NCI-H2227 treated with DMSO at 0.1 percent for 48 hours (cell line): ENCODE measurements at places on chromosomes 3 and 15.

GRCh38 chr15:81293728-81294515 is 30.0 kb downstream of the STARD5 start:
- DNase-seq, result no peak

DNA sequence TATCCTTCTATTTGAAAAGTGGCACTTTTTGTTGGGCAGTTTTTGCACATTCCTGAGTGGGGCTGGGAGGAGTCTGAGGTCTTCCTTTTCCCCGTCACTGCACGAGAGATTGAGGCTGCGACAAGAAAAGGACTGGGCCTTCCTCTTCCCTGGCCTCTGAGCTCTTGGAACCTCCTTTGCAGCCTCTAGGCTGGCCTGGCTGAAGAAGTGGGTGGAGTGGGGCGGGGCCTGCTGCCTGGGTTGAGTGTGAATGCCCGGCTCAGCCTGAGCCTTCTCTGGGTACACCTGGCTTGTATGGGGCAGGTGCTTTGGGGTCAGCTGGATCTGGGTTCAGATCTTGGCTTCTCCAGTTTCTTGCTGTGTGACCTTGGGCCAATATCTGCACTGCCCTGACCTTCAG is 43.1 kb downstream of the PLXNA1 start:
- DNase-seq, result no peak

DNA sequence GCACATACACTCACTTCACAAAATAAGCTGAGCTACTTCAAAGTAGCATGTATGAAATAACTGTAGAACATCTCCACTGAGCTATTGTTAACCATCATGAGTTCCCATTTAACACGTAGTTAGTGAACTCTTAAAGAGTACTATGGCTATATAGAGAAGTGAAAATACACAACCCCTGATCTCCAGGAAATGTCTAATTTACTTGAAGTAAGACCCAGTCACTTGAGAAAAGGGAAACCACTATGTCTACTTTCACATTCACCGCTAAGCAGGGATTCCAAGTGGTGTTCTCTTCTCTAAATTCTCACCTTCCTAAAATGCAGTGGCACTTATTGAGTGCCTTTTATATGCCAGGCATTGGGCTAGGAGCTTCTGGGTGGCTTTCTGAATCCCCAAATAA is 35.0 kb upstream of the COLQ start:
- DNase-seq, result no peak

DNA sequence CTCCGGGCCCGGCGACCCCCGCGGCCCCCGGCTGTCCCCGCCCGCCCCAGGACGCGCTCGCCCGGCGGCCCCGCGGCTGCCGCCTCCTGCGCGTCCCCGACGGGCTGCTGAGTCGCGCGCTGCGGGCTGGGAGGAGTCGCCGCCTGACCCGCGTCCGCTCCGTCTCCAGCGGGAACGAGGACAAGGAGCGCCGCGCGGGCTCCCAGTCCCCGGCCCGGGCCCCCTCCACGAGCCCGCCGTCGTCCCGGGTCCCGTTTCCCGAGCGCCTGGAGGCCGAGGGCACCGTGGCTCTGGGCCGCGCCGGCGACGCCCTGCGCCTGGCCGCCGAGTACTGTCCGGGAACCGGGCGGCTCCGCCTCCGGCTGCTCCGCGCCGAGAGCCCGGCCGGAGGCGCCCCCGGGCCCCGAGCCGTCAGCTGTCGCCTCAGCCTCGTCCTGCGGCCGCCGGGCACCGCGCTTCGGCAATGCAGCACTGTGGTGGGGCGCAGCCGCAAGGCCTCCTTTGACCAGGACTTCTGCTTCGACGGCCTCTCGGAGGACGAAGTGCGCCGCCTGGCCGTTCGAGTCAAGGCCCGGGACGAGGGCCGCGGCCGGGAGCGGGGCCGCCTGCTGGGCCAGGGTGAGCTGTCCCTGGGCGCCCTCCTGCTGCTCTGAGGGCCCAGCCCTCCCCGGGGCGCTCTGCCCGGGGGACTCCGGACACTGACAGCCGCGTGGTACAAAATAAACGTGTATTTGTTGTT is 1.5 kb downstream of the C2CD4A start:
- no peak for DNase-seq

DNA sequence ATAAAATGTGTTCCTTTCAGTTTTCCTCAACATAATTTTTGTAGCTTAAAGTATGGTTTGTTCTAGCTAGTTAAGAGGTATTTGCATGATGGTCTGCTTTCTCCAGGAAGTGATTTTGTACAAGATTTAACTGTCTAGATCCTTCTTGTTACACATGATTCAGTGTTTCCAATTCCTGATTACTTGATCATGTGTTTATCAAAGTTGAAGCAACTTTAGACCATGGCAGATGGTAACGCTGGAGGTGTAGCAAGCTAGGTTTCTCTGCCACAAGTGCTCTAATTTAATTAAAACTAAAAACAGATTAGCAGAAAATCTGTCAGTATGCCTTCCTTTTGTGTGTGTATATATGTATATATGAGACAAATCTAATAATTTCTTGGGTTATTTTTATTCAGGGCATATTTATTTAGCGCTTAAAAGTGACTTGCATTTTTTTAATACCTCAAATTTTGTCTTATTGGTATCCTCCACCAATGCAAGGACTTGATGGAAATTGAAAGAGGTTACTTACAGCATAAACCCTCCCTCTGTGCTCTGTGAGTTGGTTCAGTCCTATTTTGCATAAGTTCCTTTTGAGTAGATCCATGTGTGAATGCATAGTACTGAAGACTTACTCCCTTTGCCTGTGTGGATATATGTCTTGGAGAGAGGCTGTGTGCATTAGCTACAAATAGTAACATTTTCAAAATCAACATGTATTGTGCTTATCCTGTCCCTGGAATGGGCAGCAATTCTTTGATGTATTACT is 157.3 kb upstream of the CGNL1 start:
- no peak for DNase-seq

DNA sequence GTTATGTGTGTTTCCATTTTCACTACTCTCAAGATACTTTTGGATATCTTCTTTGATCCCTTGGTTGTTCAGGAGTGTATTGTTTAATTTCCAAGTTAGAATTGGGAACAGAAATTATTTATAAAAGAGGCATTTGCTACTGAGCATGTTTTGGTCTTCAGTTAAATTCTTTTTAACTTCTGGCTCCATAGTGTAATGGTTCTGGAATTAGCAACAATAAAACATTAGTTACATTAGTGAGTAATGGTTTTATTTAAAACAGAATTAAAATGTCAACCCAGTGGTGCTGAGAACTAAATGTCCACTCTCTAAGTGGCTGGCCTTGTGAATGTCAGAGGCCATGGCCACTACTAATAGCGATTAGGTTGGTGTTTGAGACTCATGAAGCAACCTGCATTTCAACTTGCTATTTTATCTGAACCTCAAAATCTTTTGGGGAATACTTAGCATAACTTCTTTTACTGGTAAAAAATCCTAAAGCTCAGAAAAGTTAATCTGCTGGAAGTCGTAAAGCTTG is 19.5 kb upstream of the MASP1 start:
- no peak for DNase-seq

GRCh38 chr3:44771424-44772098 is 10.0 kb downstream of the KIF15 start:
- no peak for DNase-seq

GRCh38 chr15:100981086-100981485 is 61.9 kb downstream of the LRRK1 start:
- no peak for DNase-seq

DNA sequence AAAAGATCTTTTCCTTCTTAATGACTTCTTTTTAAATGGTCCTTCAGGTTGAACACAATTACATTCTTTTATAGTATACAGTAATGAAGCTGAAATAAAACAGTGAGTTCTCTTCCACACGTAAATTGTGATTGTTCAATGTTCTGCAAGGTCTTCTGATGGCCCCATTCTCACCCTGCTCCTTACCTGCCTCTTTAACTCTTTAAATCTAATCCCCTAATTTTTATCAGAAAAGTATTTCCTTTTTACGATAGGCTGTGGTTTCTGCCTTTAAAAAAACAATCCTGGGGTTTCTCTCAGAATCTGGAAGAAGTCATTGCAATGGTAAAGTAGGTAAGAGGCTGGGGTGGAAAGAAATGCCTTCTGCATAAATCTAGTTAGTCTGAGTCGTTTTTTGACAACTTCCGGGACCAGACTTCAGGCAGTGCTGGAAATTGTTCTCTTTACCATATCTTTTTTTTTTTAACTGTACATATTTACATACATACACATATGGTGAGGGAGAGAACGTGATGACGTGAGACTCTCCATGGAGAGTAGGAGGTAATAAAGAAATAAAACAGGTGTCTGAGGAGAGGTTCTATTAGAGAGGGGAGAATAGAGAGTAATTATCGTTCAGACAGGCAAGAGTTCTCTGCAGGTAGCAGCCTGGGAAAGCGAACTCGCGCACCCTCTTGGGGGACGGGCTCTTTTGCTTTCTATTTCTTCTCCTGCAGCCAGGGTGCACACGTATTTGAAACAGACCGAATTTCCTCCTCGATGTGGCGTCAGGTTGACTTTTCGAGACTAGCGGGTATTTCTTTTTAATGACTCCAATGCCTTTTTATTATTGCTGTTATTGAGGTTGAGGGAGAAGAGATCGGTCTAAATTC is at the start of gene SIDT1:
Gene SIDT1, plus strand, starts transcription at position 730 of the 872 bp plus-strand sequence. CDS start 467 bp downstream, outside the sequence.
- no peak for DNase-seq

GRCh38 chr3:190825386-190826016 is 37.0 kb downstream of the GMNC start:
- no peak for DNase-seq

DNA sequence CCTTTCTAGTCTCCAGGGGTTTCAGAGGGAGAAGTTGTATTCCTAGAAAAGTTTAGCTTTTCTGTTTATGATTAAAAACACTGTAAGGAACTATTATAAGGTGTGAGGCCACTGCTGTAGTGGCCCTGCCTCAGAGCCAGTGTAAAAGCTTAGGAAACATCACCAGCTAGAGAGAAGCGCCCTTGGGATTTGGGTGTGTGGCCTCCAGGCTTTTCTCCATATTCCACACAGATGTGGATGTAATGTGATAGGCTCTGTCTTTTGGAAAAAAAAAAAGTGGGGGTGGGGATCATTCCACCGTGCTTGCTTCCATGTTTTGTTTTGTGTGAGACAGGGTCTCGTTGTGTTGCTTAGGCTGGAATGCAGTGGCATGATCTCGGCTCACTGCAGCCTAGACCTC is 13.9 kb downstream of the SEC61A1 start:
- DNase-seq, result no peak

DNA sequence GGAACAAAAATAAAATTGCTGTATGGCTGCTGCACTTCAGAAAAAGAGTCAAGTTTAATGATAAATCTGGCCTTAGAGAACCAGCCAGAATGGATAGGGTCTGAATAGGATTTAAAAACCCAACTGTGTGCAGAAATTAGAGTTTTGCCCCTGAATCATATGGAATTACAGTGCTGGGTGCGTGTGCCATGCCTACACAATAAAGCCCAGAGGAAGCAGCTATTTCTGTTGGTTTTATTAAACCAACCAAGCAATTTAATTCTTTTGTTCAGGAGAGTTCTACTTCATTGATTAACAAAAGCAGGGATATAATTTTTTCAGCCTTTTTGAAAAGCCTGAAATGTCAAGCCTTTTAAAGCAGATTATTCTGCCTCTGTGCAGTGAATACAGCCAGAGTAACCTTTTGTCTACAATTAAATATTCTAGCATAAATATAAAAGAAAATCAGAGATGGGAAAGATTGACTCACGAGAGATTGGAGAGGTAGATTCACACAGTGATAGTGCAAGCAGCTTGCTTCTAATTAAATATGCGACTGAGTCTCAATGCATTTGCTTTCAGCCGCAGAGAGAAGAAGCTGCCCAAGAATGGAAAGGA is 66.7 kb upstream of the DNAJC19 start:
- peak; percentile 87 for DNase-seq

GRCh38 chr3:12984023-12984823 is 89.0 kb downstream of the IQSEC1 start:
- no peak for DNase-seq

GRCh38 chr3:16423947-16424673 is 89.4 kb downstream of the RFTN1 start:
- no peak for DNase-seq

- no peak for DNase-seq
Measured at GRCh38 chr3:30578986-30579579, 27.3 kb upstream of the TGFBR2 start.

GRCh38 chr3:24440760-24441464 is 53.7 kb downstream of the THRB start:
- no peak for DNase-seq

- DNase-seq, result no peak
Measured at GRCh38 chr15:74620636-74621545, 5.3 kb downstream of the CLK3 start.

DNA sequence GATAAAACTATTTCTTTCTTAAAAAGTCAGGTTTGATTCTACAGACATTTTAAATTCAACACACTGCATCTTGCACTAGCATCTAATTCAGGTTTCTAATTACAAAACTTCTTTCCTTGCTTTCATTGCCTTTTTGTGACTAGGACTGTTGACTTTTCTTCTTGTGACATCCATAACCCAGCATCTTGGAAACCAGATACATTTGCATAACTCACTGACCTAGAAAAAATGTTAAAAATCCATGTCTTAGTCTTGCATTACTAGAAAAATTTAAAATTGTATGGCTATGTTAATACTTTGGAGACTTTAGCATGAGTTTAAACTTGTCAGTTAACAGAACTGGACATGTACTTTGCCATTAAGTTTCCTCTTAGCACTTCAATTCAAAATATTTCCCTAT is 72.7 kb downstream of the DTWD1 start:
- DNase-seq, result no peak

DNA sequence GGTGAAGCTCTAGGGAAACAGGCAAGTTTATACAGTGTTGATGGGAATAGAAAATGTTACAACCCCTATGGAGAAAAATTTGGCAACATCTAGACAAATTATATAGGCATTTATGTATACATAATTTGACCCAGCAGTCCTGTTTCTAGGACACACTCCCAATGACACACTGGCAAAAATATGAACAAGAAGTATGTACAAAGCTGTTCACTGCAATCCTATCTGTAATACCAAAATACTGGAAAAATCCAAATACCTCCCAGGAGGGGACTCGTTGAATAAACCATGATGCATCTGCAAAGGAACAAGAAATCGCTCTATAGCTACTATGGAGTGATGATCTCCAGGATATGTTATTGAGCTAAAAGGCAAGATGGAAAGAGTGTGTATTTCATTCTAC is 8.5 kb downstream of the BFSP2 start:
- DNase-seq, result no peak

GRCh38 chr15:45618813-45619212 is 16.0 kb upstream of the SQOR start:
- DNase-seq, result no peak

GRCh38 chr3:38620236-38620635 is 29.3 kb downstream of the SCN5A start:
- no peak for DNase-seq

DNA sequence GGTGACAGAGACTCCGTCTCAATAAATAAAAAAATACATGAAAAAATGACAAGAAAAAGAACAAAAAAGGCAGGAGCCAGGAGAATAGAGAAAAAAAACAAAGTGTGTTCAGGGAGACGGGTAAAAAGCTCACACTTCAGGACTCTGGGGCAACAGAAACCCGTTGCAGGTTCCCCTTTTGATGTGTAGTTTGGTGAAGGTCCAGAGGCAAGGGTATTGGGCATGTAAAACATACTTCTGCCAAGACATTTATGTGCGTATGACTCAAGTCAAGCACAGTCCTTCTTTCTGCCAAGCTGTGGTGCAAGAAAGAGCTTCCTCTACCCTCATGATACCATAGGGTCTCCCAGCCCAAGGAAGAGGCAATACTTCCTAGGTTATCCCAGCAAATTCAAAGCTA is 33.4 kb upstream of the STRIT1 start:
- DNase-seq, result no peak

- no peak for DNase-seq
Measured at GRCh38 chr15:77057072-77057471, 13.8 kb downstream of the TSPAN3 start.
